ENCODE measurements at places on chromosomes 1 and 21.

GRCh38 chr1:62321446-62321845 lies 2.2 kb upstream of the KANK4 start:
- DNase-seq: no peak

GRCh38 chr1:37954316-37954971 lies 7.6 kb upstream of the INPP5B start:
- no peak for DNase-seq

- no peak for DNase-seq
Observed at GRCh38 chr1:60937720-60938119, 144.6 kb upstream of the NFIA start.

DNA sequence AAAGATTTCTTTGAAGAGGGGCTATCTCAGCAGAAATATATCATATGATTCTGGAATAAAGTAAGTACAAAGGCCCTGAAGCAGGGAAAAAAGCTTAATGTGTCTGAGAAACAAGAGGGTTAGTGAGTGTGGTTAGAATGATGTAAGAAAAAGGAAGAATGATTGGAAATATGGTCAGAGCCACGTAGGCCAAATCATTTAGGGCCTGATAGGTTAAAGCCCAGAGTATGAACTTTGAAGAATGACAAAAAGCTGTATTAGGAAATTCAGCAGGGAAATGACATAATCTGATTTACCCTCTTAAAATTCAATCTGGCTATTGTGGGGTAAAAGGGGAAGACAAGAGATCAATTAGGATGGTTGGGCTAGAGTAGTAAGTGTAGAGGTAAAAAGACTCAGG lies 69.0 kb upstream of the MUTYH start:
- DNase-seq: no peak

- no peak for DNase-seq
Observed at GRCh38 chr1:159179906-159180305, 8.5 kb downstream of the CADM3 start.

DNA sequence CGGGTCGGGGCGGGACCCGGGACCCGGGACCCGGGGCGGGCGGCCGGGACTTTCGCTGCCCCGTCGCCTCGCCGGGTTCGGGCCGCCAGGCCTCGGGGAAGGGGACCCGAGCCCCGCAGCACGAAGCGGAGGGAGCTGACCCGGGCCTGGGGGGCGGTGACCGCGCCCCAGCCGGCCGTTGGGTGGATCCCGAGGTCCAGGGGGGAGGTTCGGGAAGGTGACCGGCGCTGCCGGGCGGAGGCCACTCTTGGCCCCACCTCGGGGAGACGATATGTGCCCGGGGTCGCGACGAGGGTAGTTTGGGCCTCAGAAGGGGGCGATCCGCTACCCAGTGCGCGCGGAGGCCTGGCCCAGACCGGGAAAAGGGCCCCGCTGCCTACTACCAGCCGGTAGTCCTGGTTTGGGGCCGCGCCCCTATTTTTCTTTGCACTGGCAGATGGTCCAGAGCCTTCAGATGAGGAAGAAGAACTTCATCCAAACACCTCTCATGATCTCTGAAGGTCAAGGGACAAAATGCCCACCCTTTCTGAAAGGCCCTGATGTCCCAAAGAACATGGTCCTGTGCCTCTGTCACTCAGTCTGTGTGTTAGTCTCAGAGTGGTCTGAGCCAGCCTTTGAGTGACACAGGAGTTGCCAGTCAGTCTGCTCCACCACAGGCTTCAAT lies 766 bp downstream of the AGO4 start:
- peak; percentile 30 for DNase-seq

DNA sequence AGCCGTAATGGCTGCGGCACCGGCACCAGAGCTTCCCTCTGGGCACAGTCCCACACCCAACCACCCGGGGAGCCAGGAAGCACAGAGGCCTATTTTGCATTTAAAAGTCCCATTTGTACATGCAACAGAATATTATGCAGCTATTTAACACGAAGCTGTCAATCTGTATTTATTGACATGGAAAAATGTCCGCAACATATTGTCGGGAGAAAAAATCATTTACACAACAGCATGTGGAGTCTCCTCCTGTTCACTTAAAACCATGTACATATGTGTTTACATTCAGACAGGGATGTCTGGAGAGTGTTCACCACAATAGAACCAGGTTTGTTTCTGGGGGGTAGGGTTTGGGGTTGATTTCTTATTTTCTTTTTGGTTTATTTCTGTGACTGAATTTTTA lies 63.4 kb upstream of the GRIK3 start:
- no peak for DNase-seq

DNA sequence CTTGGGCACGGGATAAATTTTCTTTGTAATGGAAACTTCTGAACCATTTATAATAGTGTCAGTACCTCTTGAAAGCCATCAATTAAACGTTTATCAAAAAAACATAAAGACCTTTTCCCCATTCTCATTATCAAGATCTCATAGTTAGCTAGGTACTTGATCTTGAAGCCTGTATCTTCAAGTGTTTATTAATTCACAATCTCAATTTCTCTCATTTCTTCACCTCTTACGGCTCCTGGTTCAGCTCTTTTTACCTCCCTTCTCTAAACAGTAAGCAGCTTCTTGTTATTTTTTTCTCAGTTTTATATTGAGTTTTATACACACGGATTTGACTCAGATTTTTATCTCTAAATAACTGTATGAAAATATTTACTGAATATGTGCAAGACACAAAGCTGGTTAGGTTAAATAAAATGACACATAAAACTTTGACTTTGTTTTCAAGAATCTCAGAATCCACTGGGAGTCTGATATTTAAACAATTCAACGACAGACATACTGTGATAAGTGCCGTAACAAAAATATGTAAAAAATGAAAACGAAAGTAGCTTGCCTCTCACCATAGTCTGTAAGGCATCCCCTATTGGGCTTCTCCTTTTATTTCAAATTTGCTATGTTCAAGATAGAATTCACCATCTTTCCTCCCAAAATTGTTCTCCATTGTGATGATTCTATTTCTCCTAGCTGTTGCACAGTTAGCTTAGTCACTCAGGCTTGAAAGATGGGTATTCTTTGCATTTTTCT lies 411.6 kb upstream of the ZRANB2 start:
- DNase-seq: no peak

DNA sequence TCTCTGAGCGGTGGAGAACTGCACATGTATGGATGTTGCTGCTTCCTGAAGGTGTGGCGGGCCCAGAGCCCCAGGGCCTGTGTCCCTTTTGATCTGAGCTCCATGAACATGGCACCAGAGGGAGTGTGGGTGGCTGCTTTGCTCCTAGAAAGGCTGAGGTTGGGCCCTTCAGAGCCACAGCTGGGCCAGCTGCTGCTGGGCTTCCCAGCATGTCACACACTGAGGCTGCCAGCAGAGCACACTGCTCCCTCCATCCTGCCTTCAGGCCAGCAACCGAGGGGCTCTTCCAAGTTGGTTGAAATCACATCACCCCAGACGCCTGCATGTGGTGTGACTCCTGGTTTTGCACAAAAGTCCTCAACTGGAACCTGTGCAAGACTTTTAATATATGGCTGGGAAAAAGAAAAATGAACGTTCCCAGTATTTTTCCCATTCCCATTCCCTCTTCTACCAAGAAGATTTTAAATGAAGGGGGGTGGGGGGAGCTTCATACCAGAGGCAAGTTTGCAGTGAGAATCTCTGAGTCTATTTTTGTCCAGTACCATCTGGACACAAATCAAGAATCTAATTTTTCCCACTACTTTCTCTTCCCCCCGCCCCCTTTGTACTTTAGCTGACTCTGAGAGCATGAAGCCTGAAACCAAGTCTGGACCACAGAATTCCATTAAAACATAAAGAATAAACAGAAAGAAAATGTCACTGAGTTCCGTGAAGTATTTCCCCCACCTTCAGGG lies 26.2 kb upstream of the NGF start:
- DNase-seq: peak; percentile 49

GRCh38 chr1:173295995-173296394 lies 88.9 kb upstream of the TNFSF4 start:
- DNase-seq: no peak

DNA sequence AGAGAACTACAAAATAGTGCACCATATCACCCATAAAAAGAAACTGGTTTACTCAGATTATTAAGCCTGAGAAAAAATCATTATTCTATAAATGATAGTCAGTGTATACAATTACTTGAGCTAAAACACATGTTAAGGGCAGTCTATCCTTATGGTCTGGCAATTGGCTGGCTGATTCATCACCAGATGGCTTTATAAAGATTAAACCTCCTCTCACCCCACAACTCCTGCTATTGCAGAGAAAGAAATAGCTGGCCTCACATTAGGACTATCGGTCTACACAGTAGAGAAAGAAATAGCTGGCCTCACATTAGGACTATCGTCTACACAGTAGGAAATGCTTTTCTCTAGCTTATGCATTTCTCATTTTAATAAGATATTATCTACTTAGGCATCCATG lies 21.2 kb downstream of the CEP170 start:
- no peak for DNase-seq

- no peak for DNase-seq
Observed at GRCh38 chr1:182213163-182213562, 151.7 kb upstream of the ZNF648 start.

GRCh38 chr1:923131-923990 lies at the start of gene SAMD11:
SAMD11 (plus strand) TSS chr1:923923; CDS start chr1:924432, 509 bp downstream.
- DNase-seq: peak; percentile 87

DNA sequence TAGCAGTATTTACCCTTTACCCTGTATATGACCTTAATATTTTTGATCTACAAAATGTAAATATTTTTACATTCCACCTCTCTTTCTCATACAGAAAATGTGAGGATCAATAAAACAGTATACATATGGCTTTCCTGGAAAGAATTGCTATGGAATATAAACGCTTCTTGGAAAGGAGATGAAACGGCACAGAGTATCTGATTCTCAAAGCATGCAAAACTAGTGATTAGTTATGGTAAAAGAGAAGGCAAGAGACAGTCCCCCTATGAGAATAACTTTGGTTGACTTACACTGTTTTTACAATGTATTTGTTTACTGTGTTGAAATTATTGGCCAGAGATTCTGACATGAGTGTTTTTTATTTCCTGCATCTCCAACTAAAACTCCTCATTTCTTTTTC lies 204.6 kb upstream of the C21orf91 start:
- no peak for DNase-seq

DNA sequence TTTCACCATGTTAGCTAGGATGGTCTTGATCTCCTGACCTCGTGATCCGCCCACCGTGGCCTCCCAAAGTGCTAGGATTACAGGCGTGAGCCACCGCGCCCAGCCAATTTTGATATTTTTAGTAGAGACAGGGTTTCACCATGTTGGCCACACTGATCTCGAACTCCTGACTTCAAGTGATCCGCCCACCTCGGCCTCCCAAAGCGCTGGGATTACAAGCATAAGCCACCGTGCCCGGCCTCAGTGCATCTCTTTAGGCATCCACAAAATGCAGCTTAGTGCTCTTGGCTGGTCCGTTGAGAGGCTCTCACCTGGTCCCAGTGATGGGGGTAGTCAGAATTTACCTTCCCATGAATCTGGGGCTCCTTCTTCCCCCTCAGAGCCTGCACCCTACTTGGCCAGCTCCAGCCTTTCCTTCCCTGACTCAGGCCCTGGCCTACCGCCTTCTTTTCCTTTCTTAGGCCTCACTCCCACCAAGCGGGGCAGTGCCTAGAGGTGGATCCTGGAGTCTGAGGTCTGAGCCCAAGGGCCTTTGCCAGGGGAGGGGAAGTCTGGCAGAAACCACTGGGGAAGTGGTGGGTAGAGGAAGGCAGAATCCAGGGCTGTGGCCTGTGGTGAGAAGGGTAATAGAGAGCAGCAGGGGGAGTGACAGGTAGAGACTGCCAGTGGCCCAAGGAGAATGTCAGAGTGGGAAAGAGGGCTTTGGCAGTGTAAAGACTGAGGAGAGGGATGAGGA lies 3.7 kb downstream of the LENEP start:
- no peak for DNase-seq

DNA sequence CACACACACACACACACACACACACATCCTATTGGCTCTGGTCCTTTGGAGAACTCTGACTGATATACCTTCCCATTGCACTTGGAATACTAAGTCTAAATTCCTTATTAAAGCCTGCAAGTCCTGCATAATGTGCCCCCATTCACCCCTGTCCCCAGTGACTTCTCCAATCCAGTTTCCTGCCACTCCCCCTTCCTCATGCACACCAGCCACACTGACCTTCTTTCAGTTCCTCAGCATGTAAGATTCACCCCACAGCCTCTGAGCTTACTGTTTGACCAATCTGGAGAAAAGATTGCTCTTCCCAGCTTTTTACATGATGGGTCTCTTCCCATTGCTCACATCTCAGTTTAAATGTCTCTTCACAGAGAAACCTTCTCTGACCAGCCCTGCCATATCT lies 146.6 kb downstream of the TBX15 start:
- DNase-seq: no peak
